ENCODE measurements at places on chromosomes 3 and 15.
A peak's percentile ranks its signal among the peaks of the same experiment; 100 is the strongest.

DNA sequence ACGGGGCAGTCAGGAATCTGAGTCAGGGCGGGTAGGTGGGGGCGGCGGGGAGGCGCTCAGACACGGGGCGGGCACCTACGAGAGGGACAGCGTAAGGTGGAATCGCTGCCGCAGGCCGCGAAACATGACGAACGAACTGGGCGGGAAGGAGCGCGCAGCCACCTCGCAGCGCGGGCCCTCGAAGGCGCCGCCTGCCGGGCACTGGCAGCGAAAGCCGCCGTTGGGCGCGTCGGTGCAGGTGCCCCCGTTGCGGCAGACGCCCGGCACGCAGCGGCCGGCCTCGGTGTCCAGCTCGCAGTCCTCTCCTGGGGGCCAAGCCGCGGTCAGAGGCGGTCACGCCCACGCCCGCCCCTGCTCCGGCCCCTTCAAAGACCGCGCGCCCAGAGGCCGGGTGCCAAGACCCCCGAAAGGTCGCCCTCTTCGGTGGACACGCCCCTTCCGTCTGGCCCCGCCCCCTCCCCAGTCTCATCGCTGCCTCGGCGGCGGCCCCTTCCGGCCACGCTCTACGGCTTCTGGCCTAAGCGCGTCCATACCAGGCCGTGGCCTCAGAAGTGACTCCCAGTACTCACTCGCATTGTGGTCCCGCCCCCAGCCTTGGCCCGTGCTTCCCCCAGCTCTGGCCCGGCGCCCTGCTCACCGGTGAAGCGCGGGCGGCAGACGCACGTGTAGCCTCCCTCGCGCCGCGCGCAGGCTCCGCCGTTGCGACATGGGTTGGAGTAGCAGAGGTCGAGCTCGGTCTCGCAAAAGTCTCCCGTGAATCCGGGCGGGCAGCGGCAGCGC, 6.4 kb downstream of the CELSR3 start:
- DNase-seq = peak; percentile 75

- DNase-seq = no peak
Measured at GRCh38 chr3:71693641-71694040, 31.6 kb downstream of the EIF4E3 start.

GRCh38 chr3:115698851-115699591, 75.7 kb downstream of the GAP43 start:
- DNase-seq = no peak

DNA sequence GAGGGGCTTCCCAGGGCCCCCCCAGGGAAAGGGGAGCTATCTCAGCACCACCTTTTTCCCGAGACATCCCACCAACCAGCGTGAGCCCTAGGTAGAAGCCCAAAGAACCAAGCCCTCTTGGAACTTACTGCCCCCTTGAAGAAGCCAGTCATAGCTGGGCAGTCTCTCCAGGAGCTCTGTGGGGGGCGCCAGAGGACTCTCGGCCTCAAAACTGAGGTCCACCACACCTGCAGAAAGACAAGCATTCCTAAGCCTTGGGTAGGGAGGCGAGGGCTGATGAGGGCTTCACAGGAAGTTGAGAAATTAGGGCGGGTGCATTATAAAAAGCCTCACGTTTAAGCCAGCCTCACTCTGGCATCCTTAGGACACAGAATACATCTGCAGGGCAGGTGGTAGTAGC, 9.0 kb downstream of the SSUH2 start:
- no peak for DNase-seq

DNA sequence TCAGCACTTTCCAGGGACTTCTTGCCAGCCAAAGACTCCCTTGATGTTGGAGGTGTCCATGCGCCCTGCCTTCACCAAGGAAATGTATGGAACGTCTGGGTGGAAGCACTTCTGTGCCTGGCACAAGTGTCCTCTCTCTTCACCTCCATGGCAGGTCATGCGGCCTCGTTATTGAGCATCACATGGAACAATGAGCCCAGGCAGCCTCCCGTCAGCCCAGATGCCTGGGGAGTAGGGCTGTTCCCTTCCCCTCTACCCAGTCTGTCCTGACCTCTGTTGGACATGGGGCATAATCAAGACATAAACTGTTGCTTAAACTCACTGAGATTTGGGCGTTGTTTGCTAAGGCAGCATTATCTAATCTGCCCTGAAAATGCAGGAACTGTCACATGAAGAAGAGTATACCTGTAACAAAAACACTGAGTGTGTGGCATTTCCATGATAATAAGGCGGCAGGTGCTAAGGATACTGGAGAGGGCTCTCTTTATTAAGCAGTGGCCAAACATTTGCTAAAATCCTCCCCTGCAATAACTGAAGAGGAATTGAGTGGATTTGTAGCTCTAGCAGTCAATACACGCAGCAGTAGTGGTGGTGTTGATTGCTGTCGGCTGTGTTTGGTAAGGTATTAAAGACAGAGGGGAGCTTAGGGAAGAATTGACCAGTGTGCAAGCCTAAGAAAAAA, 338.2 kb upstream of the ATP10A start:
- no peak for DNase-seq

- DNase-seq = no peak
Measured at GRCh38 chr3:173398111-173398479, 551 bp downstream of the NLGN1 start.

DNA sequence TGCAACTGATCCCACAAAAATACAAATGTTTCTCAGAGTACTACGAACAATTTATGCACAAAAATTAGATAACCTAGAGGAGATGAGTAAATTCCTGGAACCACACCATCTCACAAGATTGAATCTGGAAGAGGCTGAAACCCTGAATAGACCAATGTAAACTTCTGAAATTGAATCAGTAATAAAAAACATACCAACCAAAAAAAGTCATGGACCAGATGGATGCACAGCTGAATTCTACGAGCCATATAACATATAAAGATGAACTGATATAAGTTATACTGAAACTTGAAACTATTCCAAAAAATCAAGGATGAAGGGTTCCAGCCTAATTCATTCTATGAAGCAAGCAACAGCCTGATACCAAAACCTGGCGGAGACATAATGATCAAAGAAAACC, 336.3 kb downstream of the PYDC2 start:
- DNase-seq = no peak

GRCh38 chr3:77686560-77686959, 646.7 kb downstream of the ROBO2 start:
- no peak for DNase-seq

- no peak for DNase-seq
Measured at GRCh38 chr3:24160424-24161095, 215.5 kb downstream of the NR1D2 start.

- no peak for DNase-seq
Measured at GRCh38 chr15:80123034-80123433, 29.8 kb upstream of the FAH start.

DNA sequence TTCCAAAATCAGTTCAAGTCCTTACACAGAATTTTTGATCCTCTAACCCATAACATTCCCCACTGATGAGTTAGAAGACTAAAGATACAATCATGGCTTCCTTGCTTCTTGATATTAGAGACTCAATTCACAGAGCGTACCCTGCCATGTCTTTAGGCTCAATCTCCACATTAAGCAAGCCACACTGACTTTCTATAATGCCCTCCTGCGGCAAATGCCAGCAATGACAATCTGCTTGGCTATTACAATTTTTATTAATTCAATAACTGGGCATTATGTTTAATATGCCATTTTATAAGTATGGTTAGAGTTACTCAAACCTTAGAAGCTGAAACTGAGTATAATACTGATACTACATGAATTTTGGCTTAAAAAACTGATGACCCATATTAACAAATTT, 479.7 kb upstream of the NR2F2 start:
- no peak for DNase-seq

GRCh38 chr3:143822374-143822773, 25.9 kb downstream of the SLC9A9 start:
- DNase-seq = no peak

- DNase-seq = no peak
Measured at GRCh38 chr15:63981596-63982320, 64.5 kb downstream of the DAPK2 start.

DNA sequence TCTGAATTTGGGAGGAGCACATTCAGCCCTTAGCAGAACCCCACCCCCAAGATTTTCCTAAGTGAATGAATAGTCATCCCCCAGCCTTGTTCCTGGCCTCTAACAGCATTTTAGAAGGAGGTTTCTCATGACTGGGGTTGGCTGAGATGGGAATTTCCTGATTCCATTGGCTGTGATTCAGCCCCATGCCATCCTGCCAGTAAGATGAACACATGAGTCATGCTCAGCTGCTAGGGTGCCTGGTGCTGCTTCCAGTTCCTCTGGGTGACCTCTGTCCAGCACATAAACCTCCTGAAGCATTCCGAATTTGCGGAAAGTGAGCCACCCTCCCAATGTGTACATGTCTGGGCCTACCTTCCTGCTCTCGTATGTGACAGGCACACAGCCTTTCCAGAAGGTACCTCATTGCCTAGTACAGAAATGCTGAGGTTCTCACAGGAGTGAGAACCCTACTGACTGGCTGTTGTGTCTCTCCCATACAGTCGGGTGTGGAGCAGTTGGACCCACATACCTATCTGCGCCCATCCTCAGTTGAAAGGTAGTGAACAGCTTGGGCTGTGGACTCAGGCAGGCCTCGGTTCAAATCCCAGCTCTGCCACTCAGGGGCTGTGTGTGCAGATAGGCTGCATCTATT, 91.7 kb downstream of the APBA2 start:
- no peak for DNase-seq

DNA sequence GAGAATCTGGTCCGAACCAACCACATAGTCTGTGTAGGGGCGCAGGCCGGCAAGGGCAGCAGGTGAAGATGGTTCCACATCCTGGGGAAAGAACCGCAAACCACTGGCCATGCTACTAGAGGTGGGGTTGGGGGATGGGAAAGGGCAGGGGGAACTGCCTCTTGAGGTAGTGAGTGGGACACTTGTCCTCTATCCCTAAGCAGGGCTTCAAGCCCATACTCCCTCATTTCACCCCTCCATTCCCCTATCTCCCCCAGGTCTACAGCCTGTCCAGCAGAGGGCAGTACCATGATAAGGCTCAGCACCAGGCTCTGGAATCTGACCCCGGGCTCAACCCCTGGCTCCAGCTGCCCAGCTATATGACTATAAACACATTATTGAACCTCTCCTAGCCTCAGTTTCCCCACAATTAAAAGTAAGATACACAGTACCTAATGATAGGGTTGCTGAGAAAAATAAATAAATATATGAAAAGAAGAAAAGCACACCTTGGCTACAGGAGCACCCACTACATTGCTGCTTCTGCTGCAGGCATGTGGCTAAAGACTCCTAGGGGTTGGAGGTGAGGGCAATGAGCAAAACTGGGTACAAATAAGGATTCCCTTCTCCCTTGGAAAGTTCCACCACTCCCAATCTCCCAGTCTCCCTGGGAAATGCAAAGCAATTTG, 6.3 kb downstream of the GORASP1 start:
- no peak for DNase-seq

- DNase-seq = no peak
Measured at GRCh38 chr3:1532935-1533606, 440.2 kb downstream of the CNTN6 start.

DNA sequence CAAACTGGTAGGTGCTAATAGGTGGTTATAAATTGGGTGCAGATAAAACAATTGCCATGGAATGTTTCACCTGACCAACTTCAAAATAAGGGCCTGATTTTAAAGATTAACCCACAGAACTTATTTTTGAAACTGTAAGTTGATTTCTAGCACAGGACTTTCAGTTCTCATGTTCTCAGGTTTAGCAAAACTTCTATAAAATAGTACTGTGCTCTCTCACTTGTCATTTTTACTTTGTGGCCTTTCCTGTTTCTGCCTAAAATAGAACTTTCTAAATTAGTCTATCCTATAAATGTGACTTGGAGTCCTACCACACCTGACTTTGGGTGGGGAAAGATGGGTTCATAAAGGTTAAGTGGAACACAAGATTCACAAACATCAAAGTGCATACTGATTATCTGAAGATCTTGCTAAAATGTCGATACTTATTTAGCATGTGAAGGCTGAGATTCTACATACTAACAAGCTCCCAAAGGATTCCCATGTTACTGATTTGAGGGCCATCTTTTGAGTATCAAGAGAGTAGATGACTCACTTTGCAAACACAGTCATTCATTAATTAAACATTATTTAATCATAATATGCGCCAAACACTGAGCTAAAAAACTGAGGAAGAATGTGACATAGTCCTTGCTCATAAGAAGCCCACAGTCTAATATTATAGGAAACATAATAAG, 38.6 kb downstream of the BTLA start:
- DNase-seq = no peak

DNA sequence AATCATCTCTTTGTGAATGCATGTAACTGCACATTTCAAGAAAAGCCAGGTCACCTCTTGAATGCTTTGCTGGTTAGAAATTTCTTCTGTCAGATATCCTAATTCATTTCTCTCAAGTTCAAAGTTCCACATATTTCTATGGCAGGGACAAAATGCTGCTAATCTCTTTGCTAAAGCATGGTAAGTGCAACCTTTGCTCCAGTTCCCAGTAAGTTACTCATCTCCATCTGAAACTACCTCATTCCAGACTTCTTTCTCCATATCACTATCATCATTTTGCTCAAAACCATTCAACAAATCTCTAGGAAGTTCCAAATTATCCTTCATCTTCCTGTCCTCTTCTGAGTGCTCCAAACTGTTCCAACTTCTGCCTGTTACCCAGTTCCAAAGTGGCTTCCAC, 230.6 kb downstream of the ZMAT3 start:
- no peak for DNase-seq

DNA sequence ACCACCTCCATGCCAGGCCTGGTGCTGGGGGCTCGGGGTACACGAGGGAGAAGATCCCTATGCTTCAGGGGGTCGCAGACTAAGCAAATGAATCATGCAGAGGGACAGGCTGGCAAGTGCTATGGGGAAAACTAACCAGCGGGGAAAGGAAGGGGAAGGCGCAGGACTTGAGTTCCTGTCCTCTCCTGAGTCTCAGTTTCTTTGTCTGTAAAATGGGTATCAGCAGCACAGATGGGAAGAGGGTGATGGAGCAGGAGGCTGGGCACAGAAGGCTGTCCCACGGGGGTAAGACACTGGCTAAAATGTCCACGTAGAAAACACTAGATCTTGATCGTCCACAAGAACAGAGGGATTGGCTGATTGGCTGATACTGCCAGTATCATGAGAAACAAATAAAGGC, 39.8 kb downstream of the RGMA start:
- DNase-seq = no peak
